ENCODE measurements at places on chromosomes 1 and 21.

- DNase-seq = no peak
Observed at GRCh38 chr21:37378700-37379139, 12.1 kb downstream of the DYRK1A start.

GRCh38 chr1:225332686-225333085 lies 95.2 kb downstream of the LBR start:
- no peak for DNase-seq

- DNase-seq = peak; percentile 6
Observed at GRCh38 chr1:117754061-117754969, 148.5 kb downstream of the TENT5C start.

DNA sequence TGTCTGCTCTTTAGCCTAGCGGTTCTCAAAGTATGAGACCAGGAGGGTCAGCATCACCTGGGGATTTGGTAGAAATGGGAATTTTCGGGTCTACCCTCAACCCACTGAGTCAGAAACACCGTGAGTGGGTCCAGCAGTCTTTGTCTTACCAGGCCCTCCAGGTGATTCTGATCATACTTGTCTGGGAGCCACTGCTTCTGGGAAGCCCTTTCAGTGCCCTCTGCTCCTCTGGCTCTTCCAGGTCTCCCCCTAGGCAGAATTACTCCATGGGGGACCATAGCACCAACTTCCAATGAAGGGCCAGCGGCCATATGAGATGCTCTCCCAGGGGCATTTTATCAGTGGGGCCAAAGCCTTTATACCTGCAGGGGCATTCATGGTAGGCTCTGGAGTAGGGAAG lies 81.0 kb upstream of the ETV3 start:
- DNase-seq = no peak

GRCh38 chr1:11822091-11822490 lies 16.1 kb downstream of the CLCN6 start:
- no peak for DNase-seq

DNA sequence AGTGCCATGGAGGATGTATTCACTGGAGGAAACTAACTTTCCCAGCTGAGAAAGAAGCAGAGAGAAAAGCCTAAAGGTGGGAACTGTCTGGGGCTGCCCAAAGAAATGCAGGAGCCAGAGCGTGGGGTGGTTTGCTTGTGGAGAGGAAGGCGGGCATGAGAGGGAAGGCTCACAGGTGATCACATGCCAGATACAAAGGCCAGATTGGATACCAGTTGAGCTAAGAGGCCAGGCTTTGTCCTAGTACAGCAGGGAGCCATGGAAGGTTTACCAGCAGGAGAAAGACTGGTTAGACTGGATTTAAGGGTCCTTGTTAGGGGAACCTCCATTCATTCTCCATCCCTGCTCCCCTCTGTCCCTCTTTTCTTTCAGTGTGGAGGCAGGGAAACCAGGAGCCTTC lies 66.4 kb downstream of the BEND5 start:
- DNase-seq = no peak

DNA sequence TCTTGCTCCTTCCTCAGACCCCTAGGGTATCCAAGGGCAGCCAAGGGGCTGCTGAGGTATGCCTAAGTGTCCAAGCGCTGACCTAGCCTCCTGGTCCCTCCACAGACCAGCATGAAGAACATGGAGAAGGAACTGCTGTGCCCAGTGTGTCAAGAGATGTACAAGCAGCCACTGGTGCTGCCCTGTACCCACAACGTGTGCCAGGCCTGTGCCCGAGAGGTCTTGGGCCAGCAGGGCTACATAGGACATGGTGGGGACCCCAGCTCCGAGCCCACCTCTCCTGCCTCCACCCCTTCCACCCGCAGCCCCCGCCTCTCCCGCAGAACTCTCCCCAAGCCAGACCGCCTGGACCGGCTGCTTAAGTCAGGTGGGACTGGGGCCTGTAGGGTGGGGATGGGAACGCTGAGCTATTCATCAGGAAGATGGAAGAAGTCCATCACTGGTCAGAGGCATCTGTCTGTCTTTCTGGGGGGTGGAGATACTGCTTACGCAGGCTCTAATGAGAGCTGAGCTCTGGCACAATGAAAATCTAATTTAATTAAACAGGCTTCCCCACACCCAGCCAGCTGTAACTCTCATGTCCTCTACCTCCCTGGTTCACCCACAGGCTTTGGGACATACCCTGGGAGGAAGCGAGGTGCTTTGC lies 1.8 kb downstream of the TRIM46 start:
- DNase-seq = no peak

GRCh38 chr1:240649733-240650721 lies 38.1 kb upstream of the GREM2 start:
- no peak for DNase-seq

DNA sequence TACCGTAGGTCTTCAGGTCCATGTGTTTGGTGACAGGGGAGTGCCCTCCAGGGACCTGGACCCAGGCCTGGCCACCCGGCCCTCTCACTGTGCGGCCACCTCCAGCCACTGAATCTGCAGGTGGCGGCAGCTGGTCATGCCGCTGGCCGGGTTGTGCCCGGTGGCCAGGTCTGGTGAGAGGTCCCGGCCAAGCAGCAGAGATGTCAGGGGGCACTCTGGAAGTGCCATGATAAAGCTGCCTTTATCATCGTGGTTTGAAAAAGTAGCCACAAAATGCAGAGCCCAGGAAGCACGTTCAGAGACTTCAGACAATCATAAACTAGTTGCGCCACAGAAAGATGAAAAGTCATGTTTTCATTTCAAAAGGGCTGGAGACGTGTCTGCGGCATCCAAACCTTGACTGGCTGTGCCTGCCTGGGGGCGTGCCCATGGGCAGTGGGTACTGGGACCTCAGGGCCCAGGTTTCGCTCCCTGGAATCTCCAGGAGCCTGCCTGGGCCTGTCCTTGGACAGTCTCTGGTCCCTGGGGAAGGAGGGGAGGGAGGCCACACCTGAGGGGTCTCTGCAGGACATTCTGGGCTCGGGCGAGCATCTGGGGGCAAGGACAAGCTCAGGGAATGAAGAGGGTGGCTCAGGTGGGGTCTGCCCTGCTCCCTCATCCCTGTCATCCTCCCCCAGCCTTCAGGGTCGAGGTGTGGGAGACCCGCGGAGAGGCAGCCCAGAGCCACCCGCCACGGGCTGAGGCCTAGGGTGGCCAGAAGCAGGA lies 44.9 kb downstream of the COL18A1 start:
- no peak for DNase-seq

DNA sequence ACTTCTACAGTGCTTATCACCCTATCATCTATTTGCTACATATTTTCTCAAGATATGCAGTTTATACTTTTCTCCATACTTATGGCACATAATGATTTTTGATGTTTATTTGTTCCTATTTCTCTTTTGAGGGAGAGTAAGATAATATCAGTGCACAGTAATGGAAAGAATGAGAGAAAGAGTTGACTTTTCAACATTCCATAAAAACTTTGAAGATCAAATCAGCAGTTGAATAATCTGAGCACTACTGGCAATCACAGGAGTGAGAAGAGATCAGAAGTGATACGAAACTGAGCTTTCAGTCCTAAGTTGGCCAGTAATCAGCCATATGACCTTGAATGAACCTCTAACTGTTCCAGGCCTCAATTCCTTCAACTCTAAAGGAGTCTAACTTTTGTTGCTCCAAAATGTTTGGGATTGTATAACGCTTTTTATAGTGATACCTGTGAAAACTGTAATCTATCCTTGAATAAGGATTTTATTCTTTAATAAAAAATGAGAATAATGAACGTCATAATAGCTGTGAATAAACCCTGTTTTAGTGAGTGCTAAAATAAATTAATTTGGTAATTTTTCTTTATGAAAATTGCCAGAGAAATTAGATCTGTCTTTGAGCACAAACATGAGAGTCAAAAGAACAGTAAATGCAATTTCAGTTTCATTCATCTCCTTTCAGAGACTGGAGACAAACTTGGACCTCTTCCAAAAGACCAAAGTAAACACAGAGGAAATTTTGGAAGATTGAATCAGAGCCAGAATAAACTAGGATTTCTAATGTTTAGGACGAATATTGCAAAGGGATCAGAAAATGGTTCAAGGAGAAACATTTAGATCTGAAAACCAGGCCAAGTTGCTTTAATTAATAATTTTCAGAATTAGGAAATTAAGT lies 309.9 kb downstream of the ADGRL2 start:
- DNase-seq = no peak

GRCh38 chr1:62384276-62385005 lies 52.4 kb upstream of the USP1 start:
- DNase-seq = no peak

DNA sequence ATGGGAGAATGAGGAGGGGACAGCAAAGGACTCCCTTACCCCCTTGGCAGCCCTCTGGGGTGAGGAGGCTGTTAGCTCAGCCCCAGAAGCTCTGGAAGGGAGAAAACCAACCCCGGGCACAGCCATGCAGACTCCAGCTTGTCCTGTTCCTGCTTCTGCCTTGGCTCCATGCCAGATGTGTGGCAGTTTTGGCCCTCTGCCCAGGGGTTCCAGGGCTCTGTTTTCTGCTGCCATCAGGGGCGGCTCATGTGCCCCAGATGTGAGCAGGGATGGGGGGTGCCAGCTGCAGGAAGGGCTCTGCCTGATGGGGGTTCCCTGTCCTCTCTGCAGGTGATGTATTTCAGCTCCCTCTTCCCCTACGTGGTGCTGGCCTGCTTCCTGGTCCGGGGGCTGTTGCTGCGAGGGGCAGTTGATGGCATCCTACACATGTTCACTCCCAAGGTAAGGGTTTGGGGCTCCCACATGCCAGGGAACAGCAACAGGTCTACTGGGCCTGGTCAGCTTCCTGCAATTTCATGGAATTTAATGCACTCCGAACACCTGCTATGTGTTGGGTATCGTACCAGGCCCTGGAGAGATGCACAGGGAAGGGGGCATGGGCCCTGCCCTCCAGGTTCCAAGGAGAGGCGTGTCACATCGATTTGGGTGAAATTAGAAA lies 26.1 kb downstream of the SLC6A17 start:
- DNase-seq = no peak

GRCh38 chr1:243582326-243582725 lies 267.7 kb downstream of the AKT3 start:
- no peak for DNase-seq

DNA sequence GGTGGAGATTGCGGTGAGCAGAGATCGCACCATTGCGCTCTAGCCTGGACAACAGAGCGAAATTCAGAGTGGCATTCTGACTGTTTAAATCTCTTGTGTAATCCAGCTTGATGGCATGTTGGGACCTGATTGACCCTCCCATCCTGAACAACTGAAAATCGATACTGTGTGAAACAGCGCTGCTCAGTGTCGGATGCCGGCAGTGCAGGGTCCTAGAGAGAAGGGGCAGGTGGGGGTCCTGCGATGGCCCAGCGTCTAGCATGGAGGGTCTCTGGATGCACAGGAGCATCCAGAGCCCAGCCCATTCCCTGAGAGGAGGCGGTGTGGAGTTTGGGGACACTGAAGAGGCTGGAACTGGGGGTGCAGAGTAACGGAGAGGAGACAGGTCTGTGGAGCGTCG lies 15.8 kb downstream of the AGT start:
- no peak for DNase-seq

- DNase-seq = no peak
Observed at GRCh38 chr21:37565530-37566223, 199.1 kb downstream of the DYRK1A start.

DNA sequence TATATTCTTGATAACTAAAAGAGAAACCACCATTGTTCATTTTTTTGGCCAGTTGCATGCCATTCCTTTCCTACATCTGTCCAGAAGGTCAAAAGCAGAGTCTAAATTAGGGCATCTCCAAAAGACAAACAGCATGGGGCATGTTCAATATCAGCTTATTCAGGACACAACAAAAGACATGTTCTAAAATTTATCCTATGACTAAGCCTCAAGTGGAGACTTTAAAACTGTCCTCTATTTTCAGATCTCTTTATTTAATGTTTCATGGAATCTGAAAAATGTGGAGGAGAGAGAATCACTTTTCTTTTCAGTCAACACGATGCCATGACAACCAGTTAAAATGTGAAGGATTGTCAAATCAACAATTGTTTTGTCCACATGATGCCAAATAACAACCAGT lies 303.4 kb upstream of the PRMT6 start:
- no peak for DNase-seq

DNA sequence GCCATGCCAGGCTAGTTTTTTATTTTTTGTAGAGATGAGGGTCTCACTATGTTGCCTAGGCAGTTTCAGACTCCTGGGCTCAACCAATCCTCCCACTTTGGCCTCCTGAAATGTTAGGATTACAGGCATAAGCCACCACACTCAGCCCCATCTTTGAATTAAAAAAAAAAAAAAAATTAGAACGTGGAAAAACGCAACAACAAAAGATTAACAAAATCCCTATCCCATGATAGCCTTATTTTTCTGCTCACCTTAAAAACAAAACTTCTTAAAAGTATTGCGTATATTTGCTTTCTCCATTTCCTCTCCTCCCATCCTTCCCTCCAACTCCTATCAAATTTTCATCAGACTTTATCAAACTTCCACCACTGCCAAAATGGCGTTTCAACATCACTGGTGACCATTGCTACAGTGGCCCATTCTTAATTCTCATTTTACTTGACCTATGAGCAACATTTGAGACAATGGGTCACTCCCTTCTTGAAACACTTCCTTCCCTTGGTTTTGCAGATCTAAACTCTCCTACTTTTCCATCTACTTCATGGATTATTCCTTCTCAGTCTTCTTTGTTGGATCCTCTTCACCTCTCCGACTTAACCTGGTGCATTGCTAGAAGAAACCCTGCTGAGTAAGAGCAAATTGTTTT lies 579 bp upstream of the ZNF684 start:
- DNase-seq = peak; percentile 68

- DNase-seq = no peak
Observed at GRCh38 chr1:27331922-27332321, 9.9 kb upstream of the SYTL1 start.

- DNase-seq = no peak
Observed at GRCh38 chr1:232009741-232010140, 383.2 kb downstream of the DISC1 start.

GRCh38 chr1:39711104-39711965 lies 20.1 kb upstream of the HPCAL4 start:
- no peak for DNase-seq

DNA sequence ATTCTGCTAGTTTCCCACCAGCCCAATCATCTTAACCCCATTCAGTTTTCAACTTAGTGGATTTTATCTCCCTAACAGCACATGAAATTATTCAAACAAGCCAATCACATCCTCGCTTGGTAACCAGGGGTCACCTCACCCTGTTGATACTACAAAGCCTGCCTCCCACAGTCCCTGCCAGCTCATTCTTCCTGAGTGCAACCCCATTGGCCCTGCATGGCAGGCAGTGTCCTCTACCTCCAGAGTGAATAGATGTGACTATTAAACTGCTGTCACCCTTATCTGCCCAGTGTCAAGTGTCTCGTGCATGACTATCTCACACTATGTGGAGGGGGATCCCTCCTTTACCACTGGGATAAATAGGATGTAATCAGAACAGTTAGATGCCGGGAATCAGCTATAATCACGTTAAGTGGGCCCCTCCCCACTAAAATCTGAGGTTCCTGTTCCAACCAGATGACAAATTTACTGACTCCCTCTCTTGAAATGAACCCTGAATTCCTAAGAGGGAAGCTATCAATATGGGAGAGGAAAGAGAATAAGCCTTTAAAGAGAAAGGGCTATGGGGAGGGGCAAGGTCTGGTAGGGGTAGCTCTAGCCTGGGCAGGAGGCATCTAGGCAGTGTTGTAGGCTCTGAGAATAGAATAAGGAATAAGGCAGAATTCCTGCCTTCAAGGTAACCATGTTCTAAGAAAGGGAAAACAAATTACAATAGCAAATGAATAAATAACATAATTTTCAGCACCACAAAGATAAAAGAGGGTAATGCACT lies 155.9 kb downstream of the SLC30A10 start:
- DNase-seq = no peak

- DNase-seq = no peak
Observed at GRCh38 chr1:200415789-200416593, 6.2 kb upstream of the ZNF281 start.
